Mammary epithelial cell (primary cell): ENCODE measurements at places on chromosomes 4 and X. TPM values are rescaled to one million over a fixed set of nuclear protein-coding genes. Genes with fewer than 3 reads are reported as not detected.

GRCh38 chr4:41670530-41670929, 78.0 kb downstream of the PHOX2B start:
- DNase-seq = no peak

GRCh38 chr4:123587983-123588494, 191.4 kb downstream of the SPRY1 start:
- peak; percentile 94 for DNase-seq

DNA sequence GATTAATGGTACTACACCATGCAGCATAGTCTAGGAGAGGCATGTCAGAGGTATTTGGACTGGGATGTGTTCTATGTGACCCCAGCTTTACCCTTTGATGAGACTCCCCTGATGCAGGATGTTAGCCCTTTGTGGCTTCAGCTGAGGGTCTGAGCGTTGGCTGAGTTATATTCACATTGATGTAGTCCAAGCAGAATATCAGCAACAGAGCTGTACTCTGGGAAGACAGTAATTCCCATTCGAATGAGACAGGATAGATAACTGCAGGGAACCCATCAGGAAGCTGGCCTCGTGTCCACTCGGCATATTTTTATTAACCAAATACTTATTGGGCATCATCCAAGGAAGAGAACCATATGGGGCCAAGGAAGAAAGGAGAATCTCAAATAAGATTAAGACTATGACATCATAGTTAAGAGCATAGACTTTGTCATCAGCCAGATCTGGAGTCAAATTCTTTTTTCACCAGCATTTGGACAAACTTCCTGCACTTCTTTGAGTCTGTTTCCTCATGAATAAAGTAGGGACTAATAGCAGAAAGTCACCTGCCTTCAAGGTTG, 198.1 kb downstream of the SOWAHB start:
- DNase-seq = no peak

DNA sequence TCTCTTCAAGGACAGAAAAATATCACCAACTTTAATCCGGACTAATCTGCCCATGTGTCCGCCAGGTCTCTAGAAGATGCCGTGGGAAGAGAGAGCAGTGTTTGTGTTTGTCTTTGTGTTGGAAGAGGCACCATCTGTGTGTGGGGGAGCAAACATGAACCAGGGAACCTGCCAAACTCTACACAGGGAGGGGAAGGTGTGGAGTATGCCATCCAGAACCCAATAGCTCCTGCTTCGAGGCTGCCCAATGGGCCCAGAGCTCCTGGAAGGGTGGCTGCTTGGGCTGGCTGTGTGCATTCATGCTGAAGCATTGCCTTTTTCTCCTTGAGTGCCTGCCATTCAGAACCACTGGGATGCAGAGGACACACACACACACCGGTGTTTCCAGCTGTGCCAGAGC, 536.2 kb downstream of the MID1IP1 start:
- DNase-seq = no peak

GRCh38 chrX:155056877-155057792, 13.8 kb downstream of the CMC4 start:
- peak; percentile 53 for DNase-seq

- no peak for DNase-seq
These were observed 72.0 kb downstream of the EVC start for GRCh38 chr4:5782829-5783476.

GRCh38 chr4:152937336-152938236, 1.5 kb downstream of the FHDC1 start:
- DNase-seq = peak; percentile 58

DNA sequence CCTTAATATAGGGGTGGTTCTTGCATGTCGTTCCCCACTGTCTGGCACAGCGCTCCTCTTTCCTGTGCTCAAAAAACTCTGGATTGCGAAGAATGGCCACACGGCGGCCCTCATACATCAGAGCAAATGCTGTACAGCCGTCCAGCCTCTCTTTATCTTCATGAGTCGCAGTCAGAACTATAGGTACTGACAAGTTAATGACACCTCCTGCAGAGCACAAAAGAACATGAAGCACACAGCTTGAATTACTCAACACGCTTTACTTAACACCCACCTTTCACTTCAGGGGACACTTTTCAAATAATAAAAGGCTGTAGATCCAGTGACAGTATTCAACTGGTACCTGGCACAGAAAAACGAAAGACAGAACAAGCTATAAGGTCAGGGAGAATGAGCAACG, 65.3 kb downstream of the PAPSS1 start:
- no peak for DNase-seq

DNA sequence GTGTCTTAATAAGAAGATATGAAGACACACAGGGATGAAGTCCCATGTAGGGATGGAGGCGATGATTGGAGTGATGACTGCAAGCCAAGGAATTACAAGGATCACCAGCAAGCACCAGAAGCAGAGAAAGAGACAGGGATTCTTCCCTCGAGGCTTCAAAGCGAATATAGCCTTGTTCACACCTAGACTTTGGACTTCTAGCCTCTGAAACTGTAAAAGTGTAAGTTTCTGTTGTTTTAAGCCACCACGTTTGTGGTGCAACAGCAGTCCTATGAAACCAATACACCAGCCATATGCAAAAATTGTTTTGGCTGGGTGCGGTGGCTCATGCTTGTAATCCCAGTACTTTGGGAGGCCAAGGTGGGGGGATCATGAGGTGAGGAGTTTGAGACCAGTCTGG, 9.8 kb upstream of the PDS5A start:
- DNase-seq = no peak

DNA sequence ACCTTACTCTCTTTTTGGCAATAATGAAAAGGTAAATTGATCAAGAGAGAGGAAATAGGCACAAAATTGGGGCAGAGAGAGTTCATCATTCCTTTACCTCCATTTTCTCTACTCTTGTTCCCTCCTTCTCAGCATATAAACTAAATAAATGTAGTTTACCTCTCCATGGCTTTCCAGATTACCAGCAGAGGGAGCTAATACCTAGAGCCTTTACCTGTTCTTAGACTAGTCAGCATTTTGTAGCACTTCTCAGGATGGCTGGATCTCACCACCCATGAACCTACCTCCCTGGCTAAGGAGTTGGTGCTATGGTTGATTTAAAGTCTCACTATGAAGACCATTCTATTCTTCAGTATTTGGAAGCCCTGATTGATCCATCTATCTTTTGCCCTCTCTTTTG, 15.7 kb downstream of the OFD1 start:
- DNase-seq = peak; percentile 60

- no peak for DNase-seq
These were observed 5.7 kb upstream of the TADA2B start for GRCh38 chr4:7037425-7037824.

DNA sequence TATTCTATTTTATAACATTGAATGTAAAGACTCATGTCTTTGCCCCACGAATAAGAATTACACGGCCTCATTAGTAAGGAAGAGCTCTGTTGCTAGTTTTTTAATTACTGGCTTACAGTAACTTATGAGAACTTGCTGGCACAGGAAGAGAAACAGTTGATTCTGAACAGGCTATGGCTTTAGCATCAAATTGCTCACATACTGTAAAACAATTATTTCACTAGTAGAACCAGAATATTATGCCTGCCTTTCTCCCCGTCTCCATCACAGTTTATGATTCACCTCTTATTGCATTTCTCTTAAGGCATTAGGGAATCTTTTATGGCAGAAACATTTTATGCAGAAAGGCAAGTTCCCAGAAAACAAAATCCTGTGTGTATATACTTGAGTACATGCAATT, 126.1 kb downstream of the SPRY1 start:
- DNase-seq = no peak

DNA sequence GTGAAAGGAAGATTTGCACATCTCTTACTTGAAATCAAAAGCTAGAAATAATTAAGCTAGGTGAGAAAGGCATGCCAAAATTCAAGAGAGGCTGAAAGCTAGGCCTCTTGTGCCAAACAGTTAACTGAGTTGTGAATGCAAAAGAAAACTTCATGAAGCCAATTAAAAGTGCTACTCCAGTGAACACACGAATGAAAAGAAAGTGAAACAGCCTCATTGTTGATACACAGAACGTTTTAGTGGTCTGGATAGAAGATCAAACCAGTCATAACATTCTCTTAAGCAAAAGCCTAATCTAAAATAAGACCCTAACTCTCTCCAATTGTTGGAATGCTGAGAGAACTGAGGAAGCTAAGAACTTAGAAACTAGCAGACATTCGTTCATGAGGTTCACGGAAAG, 122.3 kb downstream of the UNC5C start:
- DNase-seq = no peak

SRPX2 gene
- 1.8 and 2.8 TPM in 2 replicates for total RNA-seq

GPM6B gene
- 146 TPM for total RNA-seq

SPON2 gene
- 0.83 TPM for total RNA-seq

ARR3 gene
- total RNA-seq = not detected

ZNF732 gene
- total RNA-seq = 0.80 and 2.0 TPM in 2 replicates
